Activated naive CD8-positive, alpha-beta T cell treated with anti-CD3 and anti-CD28 coated beads, Interleukin-2, amount 50 U/mL, for 24 hours (primary cell): ENCODE measurements at places on chromosomes 7 and 10.
A peak's percentile ranks its signal among the peaks of the same experiment; 100 is the strongest.

DNA sequence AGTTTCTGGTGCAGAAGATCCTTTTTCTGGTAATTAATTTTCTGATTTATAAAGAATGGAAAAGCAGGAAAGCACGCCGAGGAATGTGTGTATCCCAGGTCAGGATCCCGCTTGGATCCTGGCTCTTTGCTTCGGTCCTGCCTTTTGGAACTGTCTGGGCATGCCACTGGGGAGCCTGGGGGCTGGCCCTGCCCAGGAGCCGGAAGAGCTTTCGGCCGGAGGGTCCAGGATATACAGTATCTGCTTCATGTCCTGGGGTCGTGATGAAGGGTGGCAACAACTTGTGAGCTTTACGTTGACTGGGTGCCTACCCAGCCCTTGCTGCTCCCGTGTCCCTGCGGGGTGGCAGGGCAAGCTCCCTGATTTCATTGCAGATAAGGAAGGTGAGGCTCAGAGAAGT, 2.4 kb downstream of the SH2D4B start:
- DNase-seq, result no peak

DNA sequence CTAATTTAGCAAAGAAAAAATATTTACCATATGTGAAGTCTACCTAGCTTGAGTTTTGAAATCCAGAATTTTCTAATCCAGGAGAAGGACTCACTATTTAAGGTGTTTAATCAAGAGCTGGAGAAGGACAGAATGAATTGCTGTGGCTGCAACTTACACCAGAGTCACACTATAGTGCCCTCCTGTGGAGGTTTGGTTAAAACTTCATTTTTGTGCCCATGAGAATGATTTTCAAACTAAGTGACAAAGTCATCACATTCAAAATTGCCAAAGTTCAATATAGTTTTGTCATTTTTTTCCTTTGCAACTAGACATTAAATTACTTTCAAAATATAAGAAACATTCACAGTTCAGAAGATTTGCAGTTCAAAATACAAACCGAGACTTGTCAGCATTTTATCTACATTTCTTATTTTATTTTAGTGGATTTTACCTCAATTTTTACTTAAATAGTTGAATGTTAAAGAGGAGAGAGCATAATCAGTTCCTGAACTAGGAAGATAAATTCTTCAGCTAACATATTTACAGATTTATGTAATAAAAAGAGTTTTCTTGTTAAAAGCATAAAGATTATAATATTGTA, 70.7 kb downstream of the CABCOCO1 start:
- no peak for DNase-seq

GRCh38 chr10:121889212-121889611, 38.6 kb downstream of the ATE1 start:
- no peak for DNase-seq

- no peak for DNase-seq
Measured at GRCh38 chr7:96827701-96828100, 118.1 kb upstream of the SEM1 start.

DNA sequence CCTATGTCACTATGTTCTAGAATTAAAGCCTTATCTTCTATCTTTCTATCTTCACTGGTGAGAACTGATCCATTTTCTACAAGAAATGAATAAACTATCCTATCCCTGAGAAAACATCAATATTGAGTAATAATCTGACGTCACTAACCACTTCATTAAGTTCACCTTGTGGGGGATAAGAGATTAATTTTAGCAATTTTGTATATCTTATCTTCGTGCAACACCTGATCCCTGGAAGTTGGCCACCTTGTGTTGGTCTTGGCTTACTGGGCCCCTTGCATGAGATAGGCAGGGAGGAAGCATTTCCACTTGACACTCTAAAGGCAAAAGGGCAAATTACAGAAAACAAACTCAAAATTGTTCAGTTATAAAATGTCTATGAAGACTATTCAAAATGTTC, 20.1 kb upstream of the OR6B1 start:
- DNase-seq, result no peak

DNA sequence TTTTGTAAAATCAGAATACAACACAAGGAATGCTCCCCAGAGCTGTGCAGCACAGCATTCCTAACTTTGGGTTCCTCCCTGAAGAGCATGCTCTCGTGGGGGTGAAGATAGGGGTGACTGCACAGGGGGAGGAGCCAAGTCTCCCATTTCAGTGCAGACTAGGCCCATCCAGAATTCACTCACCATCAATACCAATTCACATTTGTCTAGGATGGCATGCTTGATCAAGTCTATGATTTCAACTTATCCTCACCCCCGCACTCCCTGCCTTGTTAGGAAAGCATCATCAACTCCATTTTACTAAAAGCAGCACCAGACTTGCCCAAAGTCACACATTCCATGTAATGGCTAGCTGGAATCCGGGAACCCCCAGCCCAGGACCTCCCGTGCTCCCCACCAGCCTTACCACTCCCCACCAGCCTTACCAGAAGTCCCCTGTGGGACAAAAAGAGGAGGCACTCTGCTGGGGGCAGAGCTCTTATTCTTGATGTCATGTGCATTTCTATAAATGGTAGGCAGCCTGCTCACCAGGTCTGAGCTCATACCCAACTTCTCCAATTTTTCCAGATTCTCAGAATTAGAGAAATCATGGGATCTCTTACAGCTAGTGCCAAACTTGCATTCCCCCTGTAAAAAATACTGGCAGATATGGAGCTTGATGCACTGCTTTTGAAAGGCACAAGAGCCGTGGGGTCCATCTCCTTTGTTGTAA, 6.2 kb downstream of the PARP12 start:
- DNase-seq, result no peak

DNA sequence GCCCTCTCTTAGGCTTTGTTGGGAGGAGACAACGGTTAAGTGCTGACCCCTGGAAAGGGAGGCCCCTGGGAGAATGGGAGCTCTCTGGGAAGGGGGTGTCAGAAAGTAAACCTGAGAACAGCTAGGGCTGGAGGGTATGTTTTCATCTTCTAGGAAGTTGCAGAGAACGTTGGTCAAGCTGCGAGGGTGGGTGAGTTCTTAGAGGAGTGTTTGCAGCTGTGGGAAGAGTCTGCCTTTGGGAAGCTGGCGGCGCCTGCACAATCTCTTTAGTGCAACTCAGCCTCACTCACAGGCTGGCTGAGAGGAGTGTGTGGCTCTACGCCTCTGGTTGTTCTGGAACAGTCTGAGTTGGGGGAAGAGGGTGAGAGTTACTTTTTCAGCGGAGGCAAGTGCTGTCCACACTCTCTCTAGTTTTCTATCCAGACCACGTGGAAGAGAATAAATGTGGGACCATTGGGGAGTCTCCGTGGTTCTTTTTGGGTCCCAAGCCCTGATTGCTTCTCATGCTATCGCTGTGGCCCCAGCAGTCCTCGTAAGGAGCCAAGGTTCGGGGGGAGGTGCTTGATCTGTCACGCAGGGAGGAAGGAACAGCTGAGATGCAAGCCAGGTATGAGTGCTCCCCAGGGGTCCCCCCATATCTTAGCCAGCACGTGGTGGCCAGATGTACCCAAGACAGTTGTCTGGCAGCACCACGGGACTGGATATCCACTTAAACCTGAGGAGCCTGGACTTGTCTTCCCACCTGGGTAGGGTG, 237.2 kb downstream of the BUB3 start:
- DNase-seq, result no peak

GRCh38 chr7:70303309-70303708, 705.0 kb downstream of the AUTS2 start:
- no peak for DNase-seq

GRCh38 chr7:28708033-28708951, 249.8 kb downstream of the TRIL start:
- DNase-seq, result no peak

DNA sequence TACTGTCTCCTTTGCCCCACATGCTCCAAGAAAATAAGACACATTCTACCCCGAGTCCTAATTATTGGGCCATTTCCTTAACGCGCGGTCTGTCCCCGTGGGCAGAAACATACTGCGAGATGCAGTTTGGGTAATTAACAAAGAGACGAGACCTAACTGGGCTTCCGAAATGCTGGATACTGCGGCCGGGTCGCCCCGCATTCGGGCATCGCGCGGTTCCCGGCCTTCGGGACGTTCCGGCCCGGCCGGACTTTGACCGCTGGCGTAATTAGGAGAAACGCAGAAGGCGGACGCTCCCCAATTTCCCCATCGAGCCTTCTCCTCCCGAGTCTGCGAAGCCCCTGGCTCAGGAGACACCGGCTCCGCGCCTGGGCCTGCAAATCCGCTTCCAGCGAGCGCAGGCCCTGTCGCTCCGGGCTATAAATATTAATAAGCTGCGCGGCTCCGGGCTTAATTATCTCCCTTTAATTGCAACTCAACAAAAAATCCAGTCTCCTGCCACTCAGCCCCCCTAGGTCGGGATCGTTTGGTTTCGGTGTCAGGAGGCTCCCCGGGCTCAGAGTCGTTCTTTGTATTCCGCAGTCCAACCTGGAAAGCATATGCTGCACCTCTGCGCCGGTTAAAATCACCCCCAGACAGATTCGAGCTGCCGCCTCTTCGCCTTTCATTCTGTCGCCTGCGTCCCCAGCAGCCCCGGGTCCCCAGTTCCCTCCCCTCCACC, 131.5 kb downstream of the SPAG6 start:
- DNase-seq, result no peak

DNA sequence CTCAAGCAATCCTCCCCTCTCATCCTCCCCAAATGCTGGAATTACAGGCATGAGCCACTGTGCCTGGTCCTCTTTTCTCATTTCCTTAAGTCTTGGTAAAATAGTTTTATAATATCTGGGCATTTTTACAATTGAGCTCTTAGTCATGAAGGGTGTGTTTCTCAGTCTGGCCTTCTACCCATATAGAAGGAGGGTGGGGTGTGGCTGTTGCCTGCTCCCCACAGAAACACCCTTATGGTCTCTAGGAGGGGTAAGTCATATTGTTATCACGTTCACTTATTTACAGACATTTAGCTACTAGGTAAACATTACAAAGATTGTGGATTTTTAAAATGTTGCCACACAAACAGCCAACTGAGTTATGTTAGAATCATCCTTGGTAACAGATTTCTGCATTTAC, 6.7 kb upstream of the OTUD1 start:
- DNase-seq, result no peak

DNA sequence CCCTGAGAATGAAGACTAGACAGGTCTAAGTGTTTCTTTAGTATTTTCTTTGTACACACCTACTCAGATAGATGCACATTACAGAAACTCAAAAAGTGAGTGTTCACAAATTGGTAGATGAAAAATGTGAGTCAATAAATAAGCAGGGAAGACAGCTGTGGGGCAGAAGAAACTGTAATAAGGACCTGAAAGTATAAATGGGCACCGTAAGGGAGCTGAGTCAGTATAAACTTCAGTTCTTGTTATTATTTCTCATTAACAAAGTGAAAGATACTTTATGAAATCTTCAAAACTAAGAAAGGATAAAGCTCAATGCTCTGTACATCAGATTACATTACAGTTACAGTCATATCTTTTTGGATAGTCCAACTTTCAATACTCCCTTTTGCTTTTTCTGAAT, 2.5 kb downstream of the MTPN start:
- no peak for DNase-seq

DNA sequence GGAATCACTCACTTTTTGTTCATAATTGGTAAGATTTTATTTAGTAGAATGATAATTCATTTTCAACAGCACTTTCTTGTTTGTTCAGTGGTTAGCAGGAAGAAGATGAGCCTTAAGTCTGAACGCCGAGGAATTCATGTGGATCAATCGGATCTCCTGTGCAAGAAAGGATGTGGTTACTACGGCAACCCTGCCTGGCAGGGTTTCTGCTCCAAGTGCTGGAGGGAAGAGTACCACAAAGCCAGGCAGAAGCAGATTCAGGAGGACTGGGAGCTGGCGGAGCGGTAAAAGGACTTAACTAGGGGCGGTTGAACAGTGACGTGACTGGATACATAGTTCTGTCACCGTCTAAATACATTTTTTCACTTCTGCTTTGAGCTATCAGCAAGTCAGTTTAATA, 31.3 kb downstream of the RABGEF1 start:
- DNase-seq, result no peak

GRCh38 chr10:13913897-13914296, 327.1 kb downstream of the PRPF18 start:
- DNase-seq, result no peak

DNA sequence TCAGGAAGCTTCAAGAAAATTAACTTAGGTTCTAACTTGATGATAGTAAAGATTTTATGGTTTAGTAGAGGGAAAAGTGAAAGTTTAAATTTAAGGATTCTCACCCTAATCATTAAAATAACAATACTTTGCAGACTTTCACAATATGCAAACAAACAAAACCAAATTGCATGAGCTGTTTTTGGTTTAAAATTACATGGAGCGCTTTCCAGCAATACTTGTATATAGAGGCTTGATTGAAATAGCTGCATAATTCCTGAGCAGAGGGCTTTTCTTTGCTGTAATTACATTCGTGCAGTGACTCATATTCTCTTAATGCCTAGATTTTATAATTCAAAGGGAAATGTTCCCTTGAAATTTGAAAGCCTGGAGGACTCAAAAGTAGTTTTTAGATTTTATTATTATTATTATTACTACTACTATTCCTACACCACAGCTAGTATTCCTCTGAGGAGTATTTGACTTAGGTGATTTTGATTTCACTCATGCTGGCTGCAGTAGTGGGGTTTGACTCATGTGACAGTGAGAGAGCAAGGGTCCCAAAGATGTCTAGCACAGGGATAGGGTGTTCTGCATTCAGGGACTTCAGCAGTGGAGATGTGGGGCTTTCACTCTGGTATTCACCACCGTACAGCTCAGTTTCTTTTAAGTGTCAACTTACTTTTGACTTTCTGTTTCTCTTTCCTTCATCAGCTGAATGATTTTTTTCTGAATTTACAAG, 138.1 kb downstream of the ADAM22 start:
- DNase-seq, result no peak

DNA sequence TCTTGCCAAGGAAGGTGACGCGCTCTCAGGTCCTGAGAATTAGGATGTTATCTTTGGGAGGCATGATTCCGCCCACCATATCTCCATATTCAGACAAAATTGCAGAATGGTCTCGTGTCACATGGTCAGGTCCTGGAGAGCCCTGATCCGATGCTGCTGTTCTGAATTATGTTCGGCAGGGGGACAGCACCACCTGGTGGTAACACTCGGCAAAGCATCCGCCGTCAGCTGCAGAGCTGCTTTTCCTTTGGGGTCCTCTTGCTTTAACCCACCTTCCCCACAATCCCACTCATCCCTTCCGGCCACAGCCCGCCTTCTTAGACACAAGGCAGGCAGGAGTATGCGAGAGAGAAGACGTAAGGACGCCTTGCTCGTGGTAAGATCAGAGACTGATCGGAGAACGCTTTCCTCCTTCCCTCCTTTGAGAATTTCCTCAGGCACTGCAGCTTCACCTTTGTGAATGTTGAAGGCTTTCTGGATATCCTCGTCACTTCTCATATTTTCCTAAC, 327.8 kb upstream of the C7orf33 start:
- peak; percentile 74 for DNase-seq

DNA sequence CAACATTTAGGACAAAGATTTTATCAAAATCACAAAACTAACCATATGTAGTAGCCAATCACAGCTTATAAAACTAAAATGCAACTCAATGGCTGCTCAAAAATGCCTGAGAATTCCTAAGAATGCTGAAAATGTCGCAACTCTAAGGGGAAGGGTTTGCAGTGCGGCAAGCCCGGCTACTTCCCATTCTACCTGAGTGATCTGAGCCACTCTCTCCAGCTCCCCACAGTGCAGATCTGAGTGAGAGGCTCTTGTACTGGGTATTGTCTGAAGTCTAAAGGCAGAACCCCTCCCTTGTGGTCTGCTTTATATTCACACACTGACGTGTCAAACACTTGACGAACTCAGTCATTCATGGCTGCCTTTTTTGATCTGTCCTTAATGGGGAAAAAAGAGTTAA, 28.9 kb downstream of the RAB11FIP2 start:
- no peak for DNase-seq
